ENCODE measurements at places on chromosomes 6 and 20. TPM values are rescaled to one million over a fixed set of nuclear protein-coding genes. Genes with fewer than 3 reads are reported as not detected.

DNA sequence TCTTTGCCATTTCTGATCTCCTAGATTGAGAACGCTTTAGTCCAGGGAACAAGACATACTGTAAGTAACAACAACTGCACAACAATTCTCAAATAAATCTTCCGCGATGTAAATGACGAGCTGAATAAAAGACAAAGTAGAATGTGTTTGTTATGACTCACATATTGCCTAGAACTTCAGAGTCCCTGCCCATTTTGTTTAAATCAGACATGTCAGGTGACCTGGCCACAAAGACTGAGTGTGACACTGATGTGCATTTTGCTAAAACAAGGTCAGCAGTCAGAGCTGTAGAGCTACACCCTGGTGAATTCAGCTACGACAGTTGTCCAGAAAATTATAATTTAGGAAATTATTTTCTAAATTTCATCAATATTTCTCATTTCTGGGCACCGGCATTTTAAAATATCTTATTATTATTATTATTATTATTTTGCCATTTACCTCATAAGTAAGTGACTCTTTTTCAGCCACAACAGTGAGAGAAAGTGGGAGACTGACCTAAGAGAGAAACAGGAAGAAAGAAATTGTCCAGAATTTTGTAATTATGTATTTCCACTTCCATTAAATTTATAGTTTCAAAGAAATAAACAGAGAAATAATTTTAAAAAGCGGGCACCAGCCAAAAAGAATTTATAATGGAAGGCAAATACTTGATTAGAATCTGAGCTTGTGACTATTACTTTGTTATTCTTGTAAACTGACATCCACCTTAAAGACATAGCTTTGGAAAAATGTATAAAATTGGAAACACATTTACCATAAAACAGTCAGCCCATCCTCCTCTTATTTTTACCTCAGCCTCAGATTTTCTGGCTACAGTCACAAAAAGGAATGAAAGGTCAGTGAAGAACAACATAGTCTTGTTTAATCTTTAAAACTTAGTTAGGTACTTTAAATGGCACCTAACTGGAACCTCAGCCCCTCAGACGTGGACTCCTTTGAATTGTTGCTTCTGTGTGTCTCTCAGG lies 157.0 kb upstream of the CITED2 start:
- DNase-seq: peak; percentile 62

- no peak for DNase-seq
These were observed 66.4 kb upstream of the FABP7 start for GRCh38 chr6:122713138-122713537.

GRCh38 chr6:37807656-37808055 lies 11.9 kb upstream of the ZFAND3 start:
- no peak for DNase-seq

DNA sequence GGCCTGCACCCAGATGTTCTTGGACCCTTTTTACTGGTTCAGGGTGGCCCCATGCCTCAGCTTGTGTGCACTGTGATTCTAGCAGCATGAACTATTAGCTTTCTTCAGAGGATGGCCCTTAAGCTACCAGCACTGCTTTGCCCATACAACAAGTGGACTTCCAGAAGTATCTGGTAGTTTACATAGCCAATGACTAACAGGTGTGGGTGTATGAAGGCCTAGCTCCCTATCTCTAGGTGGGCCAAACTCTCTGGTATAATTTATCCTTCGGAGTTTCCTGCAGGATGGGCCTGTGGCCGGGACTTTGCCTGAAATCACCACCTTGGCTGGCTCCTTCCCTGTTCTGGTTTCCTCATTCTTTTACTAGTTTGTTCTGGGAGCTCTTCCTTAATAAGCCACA lies 26.1 kb upstream of the JAG1 start:
- DNase-seq: no peak

GRCh38 chr6:109252261-109253041 lies 129.8 kb downstream of the CD164 start:
- DNase-seq: no peak

- no peak for DNase-seq
These were observed 439.9 kb upstream of the RNF217 start for GRCh38 chr6:124522335-124522734.

DNA sequence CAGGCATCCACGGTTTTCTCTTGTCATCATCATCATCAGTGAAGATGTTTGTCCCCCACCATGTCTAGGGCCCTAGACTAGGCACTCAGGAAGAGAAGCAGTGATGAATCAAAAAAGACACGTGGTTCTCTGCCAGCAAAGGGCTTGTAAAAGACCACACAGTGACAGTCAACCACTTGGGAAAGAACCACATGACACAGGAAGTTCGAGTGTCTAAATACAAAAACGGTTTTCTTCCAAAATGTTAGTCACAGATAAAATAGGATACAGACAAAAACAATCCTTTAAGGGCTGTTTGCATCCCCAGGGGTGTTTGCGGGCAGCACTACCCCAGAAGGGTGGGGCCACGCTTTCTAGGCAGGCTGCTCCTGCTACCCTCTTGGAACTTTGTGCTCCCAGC lies 356.8 kb upstream of the AGPAT4 start:
- DNase-seq: no peak

GRCh38 chr6:169803271-169803811 lies 51.9 kb downstream of the ERMARD start:
- DNase-seq: no peak

DNA sequence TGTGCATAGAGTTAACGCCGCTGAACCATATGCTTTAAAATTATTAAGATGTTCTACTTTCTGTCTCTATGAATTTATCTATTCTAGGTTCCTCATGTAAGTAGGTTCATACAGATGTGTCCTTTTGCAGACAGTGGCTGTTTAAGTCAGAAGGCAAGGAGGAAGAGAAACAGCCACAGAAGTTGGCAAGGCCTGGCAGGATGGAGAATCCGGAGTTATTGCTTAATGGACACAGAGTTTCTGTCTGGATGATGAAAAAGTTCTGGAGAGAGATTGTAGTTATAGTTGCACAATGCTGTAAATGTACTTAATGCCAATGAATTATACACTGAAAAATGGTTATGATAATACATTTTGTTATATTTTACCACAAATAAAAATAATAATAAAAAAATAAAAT lies 283.6 kb upstream of the CNR1 start:
- no peak for DNase-seq

DNA sequence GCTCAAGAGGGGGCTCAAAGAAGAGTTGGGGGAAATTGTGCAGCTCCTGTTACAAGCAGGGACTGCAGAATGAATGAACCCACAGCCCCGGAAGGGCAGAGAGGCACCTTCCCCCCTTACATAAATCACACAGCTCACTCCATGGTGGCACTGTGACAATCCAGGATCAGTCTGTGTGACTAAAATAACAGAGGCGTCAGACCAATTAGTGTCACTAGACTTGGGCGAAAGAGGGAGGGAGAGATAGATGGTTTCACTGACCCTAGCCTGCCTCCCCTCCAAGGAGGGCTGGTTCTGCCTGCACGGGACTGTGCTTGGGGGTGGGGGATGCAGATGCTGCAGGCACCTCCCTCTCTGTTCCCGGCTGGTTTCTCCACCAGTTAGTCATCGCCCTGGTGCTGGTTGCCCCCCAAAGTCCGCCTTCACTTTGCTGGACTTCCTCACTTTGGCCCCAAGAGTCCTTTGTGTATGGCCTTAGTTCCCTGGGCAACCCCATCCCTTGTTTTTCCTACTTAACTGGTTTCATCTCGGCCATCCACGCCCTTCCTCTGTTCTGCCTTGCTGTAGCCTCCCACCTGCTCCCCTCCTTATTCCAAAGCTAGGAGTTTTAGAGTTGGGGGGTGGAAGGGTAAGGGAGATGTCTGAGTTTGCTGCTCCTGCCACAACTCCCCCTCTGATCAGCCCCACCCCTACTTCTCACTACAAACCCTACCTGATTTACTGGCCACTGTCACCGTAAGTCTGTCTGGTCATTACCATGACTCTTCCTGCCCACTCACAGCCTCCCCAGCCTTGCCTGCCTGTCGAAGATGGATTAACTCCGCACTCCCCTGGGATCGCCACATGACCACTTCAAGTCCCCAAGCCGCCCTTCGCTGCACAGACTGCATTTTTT lies 17.7 kb downstream of the CCDC167 start:
- no peak for DNase-seq

- no peak for DNase-seq
These were observed 761 bp upstream of the NR2E1 start for GRCh38 chr6:108164815-108165706.

DNA sequence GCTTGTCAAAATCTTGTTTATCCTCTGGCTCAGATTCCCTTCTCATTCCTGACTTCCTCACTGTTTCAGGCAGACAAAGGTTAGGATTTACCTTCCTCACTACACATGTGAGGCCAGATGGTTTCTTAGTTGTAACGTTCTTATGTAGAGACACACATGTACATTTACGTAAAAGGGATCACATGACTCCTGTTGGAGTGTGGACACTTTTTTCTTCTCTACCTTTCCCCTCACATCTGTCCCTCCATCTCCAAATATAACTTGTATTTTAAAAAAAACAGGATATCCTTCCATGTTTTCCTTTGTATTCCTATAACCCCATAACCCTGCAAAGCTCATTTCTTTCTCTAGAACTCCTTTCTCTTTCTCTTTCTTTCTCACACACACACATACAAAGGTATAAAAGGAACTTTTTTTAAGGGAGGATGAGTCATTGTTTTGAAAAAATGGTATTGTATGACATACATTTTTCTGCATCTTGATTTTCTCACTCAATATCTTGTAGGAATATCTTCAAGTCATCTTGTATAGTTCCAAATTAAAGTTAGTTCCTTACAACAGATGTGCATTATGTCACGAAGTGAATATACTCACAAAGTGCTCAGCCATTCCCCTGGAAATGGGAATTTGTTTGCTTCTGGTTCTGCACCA lies 78.2 kb upstream of the SULF2 start:
- no peak for DNase-seq

- no peak for DNase-seq
These were observed 563.5 kb downstream of the GRIK2 start for GRCh38 chr6:101956961-101957360.

DNA sequence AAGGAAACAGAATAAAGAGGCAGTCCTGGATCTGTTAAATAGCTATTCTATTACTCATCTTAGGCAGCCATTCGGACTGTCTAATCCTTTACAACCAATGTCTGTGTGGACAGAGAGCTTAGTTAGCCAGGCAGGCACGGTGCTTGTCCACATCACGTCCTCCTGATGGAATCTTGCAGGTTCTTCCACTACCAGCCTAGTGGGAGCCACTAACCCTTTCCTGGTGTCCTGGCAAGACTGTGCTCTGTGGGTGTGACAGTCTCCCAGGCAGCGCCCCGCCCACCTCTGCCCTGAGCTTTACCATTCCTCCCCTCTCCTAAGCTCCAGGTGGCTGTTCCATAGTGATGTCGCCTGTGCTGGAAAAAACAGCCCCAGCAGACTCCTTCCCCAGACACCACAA lies 78.3 kb upstream of the CLDN20 start:
- DNase-seq: peak; percentile 16

GRCh38 chr6:52718550-52718949 lies 44.7 kb downstream of the GSTA2 start:
- no peak for DNase-seq

DNA sequence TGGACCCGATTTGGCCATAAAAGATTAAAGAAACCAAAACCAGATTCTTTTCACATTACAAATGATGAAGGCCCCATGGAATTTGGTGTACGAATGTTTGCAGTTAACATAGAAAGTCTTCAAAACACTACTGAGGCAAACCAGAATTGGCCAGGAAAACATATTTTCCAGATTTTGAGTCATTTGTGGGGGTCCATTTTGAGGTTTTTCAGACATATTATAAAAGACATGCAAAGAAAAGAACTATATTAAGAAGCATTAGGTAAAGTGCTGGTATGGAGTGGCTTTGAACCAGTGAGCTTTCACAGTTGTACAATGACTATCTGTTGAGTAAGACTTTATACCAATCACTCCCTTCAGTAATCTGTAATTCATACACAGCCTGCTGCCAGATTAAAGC lies 168.9 kb upstream of the COL21A1 start:
- no peak for DNase-seq

DNA sequence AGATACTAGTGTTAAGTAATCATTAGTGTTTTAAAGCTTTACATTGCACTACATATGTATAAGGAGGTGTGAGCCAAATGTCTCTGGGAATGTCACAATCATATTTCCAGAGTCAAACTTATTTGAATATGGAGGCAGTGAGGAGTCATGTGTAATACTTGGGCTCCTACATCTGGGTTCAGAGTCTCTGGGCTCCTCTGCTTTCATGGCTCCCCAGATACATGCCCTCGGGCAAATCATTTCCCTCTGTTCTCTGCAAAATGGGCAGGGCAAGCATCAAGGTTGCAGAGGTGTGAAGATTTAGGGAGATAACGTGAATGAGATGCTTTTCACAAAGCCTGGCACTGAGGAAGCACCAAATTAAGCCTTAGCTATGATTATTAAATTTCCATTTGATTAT lies 138.3 kb upstream of the SGK1 start:
- DNase-seq: no peak

DNA sequence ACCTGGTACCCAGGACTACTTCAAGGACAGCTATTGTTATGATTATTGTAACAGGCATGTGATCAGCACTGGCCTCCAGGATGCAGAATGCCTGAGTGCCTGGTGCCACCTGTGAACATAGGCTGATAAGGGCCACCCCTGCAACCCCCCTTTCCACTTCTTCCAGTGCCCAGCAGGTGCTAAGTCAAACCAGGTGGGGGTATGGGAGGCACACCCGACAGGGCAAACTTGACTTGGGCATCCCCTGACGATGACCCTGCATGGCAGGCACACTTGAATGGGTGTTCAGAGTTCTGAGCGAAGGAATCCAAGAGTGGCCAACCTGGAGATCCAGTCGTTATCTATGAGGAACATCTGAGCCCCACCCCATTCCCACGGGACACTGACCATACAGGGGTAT lies 3.4 kb downstream of the ADA start:
- DNase-seq: no peak

DNA sequence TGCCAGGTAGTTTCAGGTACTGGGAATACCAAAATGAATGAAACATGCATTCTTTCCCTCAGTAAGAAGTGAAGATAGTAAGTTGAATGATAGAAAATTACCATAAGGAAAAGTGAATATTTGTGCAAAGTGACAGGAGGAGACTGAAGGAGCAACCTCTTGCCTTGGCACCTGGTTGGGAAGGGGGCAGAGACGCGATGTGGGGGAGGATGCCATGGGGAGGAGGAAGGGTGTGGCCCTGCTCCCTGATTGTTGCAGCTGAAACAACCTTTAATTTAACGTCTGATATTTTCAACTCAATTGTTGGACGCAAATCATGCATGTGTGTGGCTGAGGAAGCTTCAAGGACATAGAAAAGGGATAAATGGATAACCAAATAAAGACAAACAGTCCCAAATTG lies 72.1 kb upstream of the ENPP5 start:
- DNase-seq: no peak

GRCh38 chr6:24145690-24146131 lies 19.7 kb downstream of the NRSN1 start:
- DNase-seq: no peak

GINS1 gene
- total RNA-seq: 34.9 TPM

TSBP1 gene
- total RNA-seq: not detected

MEI4 gene
- not detected for total RNA-seq

GLYATL3 gene
- total RNA-seq: not detected

TOX2 gene
- 1.7 TPM for total RNA-seq

RGS17 gene
- total RNA-seq: not detected

GNMT gene
- total RNA-seq: 0.25 TPM

CLPSL2 gene
- total RNA-seq: not detected

BRD2 gene
- 219 TPM for total RNA-seq
